ENCODE measurements at places on chromosomes 3 and 15.

DNA sequence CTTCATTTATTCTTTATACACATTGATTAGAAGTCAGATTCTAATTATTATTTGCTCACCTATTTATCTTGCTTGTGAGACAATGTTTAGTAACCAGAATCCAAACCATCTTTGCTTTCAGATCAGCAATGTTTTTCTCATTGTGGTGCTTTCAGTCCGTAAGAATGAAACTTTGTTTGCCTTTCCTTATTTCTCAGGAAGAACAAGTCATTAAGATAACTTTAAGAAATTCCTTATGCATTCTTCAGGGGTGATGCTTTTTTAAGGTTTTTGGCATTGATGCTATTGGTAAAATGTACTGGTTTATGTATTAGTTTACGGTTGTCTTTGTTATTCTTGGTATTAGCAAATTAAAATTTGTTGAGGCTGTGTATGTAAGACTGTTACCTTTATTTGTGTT is 120.8 kb upstream of the POU1F1 start:
- no peaks in the 10 kb centered on the region for H3K4me1 ChIP-seq
- DNase-seq: no peak
- no peak overlapping the region for H3K4me3 ChIP-seq
- no peak overlapping the region for H3K27ac ChIP-seq
- no peaks in the 10 kb centered on the region for H3K36me3 ChIP-seq
- no peaks in the 10 kb centered on the region for H3K27me3 ChIP-seq

DNA sequence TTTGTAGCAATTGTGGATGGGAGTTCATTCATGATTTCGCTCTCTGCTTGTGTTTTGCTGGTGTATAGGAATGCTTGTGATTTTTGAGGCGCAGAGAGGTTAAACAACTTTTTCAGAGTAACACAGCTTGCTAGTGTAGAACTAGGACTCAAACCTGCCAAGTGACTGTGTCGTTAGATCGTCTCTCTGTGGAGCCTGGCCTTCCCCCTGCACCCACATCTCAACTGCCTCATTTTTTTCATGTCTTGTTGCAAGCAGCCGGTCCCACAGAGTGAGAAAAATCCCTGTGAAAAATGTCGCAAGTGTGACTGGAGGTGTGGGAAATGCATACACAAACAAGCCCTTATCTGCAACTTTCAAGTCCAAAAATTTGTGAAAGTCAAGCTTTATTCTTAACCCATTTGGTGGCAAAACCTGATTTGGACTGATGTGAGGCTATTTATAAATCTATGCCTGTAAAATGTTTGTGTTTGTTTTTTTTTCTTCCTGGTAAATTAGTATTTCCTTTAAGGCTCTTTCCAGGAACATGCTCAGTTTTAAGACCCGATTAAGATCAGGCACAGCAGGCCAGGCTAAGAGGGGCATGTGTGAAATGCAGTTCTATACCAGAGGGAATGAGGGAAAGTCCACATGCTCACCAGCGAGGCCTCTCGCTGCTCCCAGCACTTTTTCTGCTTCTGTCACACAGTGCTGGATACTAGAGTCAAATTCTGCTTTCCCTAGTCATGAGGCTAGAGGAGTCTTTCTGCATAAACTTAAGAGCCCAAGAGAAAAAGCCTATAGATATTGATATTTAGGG is 25.8 kb downstream of the ST6GAL1 start:
- no peaks in the 10 kb centered on the region for H3K27me3 ChIP-seq
- peaks cover 60% of the 10 kb centered on the region for H3K4me1 ChIP-seq
- no peak overlapping the region for H3K4me3 ChIP-seq
- H3K36me3 ChIP-seq: peaks cover under 1% of the 10 kb centered on the region
- peak; percentile 35 for DNase-seq

GRCh38 chr15:68176601-68177000 is 28.5 kb downstream of the CALML4 start:
- H3K4me3 ChIP-seq: no peak overlapping the region
- DNase-seq: no peak
- no peaks in the 10 kb centered on the region for H3K4me1 ChIP-seq
- no peaks in the 10 kb centered on the region for H3K27me3 ChIP-seq

- H3K36me3 ChIP-seq: no peaks in the 10 kb centered on the region
- H3K27ac ChIP-seq: no peak overlapping the region
- H3K4me3 ChIP-seq: no peak overlapping the region
- no peaks in the 10 kb centered on the region for H3K4me1 ChIP-seq
Measured at GRCh38 chr3:184658223-184658928, 53.5 kb downstream of the MAGEF1 start.

DNA sequence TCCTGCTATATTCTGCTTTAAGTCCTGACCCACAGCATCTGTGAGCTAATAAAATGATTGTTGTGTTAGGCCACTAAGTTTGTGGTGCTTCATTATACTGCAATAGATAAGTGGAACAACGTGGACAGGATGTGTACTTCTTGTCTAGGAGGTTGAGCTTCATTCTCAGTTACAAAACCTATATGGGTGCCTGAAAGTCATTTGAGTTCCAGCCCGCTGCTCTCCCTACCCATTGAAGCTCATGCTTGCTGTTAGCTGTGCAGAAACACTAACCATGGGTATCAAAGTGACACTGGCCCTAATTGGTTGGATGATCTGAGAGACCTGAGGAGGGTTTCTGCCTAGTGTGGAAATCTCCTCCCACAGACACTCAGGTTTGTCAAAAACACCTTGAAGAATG is 357.2 kb downstream of the PDCD6IP start:
- DNase-seq: no peak
- no peaks in the 10 kb centered on the region for H3K27me3 ChIP-seq
- no peaks in the 10 kb centered on the region for H3K36me3 ChIP-seq
- H3K27ac ChIP-seq: no peak overlapping the region

Measured in natural killer cell (primary cell).